ENCODE measurements at places on chromosomes 7 and 10.

GRCh38 chr10:77068969-77069368 is 568.6 kb downstream of the KCNMA1 start:
- DNase-seq: no peak

DNA sequence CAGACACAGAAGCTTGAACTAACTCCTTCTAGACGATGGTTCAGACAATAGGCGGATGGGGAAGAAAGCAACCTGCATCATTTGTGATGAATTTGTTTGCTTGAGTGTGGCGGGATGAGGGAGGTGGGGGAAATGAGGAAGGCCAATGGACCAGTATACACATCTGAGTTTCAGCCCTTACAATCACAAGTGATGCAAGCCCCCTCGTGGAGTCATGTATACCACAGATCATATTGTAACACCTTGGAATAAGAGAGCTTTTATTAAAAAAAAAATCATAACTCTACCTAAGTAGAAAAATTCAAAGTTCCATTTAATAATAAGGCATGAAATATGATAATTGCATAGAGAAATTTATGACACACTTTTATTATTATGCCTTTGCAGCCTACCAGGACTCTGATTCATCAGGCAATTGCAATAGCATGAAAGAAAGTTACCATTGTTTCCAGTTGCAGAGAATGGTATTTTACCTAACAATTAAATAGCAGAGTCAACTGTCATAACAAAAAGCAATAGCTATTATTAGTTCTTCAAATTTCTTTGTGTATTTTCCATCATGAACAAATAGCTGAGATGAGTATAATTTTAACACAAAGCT is 230.2 kb upstream of the AKR1E2 start:
- DNase-seq: no peak

DNA sequence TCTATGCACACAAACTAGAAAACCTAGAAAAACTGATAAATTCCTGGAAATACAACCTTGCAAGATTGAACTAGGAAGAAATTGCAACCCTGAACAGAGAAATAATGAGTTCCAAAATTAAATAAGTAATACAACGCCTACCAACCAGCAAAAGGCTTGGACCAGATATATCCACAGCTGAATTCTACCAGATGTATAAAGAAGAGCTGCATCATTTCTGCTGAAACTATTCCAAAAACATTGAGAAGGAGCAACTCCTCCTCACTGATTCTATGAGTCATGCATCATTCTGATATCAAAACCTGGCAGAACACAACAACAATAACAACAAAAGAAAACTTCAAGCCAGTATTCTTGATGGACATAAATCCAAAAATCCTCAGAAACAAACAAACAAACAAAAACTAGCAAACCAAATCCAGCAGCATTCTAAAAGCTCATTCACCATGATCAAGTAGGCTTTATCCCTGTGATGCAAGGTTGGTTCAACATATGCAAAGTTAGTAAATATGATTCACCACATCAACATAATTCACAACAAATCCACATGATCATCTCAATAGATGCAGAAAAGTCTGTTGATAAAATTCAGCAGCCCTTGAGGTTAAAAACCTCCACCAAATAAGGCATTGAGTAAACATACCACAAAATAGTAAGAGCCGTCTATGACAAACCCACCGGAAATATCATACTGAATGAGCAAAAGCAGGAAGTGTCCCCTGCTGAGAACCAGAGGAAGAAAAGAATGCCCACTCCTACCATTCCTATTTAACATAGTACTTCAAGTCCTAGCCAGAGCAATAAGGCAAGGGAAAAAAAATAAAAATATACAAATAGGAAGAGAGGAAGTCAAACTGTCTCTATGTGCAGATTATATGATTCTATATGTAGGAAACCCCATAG is 98.2 kb downstream of the PCDH15 start:
- DNase-seq: no peak

DNA sequence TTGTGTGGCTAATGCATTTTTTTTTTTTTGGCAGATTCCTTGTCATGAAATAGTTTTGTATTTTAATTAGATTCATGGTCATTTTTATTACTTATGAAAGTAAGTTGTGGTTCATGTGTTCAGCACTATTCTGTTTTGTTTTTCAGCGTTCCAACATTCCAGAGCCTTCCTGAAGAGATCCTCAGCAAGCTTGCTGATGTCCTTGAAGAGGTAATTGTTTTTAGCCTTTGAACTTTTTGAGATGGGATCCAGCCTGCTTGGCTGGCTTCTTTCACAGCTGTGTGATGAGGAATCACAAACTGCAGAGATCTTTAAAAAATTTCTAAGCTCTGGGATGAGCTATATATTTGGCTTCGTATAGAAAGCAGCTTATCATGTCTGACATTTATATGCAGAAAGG is 208.0 kb upstream of the CSTF2T start:
- no peak for DNase-seq

DNA sequence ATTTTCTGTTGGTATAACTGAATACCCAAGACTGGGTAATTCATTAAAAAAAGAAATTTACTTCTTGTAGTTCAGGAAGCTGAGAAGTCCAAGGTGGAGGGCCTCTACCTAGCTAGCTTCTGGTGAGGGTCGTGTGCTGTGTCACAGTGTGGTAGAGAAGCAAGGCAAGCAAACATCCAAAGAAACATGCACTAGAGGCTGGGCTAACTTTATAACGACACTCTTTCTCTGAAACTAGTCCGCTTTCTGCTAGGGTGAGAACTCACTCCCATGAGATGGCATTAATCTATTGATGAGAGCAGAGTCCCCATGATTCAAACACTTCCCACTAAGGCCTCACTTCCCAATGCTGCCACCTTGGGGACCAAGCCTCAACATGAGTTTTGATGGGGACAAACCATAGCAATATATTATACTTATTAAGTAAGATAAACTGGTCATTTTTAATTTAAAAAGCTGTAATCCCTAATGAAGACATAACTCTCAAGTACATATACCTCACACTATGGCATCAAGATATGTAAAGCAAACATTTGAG is 50.8 kb downstream of the PHYHIPL start:
- DNase-seq: no peak

- DNase-seq: no peak
Measured at GRCh38 chr7:20624666-20625385, 9.4 kb downstream of the ABCB5 start.

- no peak for DNase-seq
Measured at GRCh38 chr10:96473866-96474265, 39.9 kb downstream of the TLL2 start.

- DNase-seq: no peak
Measured at GRCh38 chr10:91006752-91007346, 86.0 kb upstream of the ANKRD1 start.

- no peak for DNase-seq
Measured at GRCh38 chr7:22551768-22552513, 52.0 kb upstream of the STEAP1B start.

- DNase-seq: no peak
Measured at GRCh38 chr7:27767374-27767773, 27.4 kb downstream of the TAX1BP1 start.

- no peak for DNase-seq
Measured at GRCh38 chr7:52911326-52911725, 124.1 kb upstream of the POM121L12 start.

DNA sequence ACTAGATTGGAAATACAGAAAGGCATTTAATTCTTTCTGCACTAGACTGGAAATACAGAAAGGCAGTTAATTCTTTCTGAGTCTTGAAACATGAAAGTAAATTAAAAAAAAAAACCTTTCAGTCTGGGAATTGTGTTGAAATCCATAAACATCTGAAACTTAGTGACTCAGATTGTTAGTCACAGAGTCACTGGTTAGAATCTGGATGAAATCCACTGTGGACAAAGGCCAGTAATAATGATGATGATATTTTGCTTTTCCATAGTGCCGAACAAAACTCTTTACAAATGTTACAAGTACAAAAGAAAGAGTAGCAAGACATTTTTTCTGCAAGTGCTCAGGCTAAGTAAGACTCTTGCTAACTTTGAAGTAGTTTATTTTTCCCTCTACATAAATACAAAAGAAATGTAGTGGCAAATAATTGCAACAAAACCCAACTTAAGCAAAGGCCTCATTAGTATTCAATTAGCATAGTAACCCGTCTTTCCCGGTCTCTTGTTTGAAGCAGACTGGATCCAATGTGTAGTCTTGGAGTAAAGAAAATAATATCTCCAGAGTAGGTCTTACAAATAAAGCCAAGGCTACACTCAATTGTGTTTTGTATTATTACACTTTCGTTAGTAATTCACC is 5.8 kb upstream of the PRTFDC1 start:
- no peak for DNase-seq
